ENCODE measurements at places on chromosomes 1 and 21.

DNA sequence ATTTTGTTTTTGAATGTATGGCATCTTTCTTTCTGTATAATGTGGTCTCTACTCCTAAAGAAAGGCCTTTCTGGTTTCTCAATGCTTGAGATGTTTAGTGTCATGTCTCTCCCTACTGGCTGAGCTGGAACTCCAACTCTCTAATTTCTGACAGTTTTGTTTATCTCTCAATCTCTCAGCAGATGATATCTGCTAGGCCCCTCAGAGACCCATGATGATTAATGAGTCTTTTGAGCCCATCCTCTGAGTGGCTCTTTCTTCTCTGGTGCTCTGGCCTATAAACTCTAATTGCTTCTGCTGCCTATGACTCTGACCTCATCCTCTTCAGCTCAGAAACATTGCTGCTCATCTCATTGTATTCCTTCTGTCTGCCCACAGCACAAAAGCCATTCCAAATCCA lies 46.6 kb downstream of the CRB1 start:
- DNase-seq = peak; percentile 44

- DNase-seq = no peak
Observed at GRCh38 chr1:3268281-3268680, 186.2 kb upstream of the ARHGEF16 start.

DNA sequence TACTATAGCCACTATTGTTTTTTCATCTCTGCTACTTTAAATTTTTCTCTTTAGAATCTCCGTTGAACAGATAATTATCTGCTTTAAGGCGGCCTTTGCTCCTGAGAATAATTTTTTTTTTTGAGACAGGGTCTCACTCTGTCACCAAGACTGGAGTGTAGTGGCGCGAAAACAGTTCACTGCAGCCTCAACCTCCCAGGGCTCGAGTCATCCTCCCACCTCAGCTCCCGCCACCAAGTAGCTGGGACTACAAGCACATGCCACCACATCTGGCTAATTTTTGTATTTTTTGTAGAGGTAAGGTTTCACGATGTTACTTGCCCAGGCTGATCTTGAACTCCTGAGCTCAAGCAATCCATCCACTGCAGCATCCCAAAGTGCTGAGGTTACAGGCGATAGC lies 28.6 kb downstream of the TRIT1 start:
- no peak for DNase-seq

- DNase-seq = no peak
Observed at GRCh38 chr1:95181096-95181495, 52.9 kb upstream of the RWDD3 start.

GRCh38 chr1:20100632-20101355 lies 18.5 kb downstream of the PLA2G2D start:
- DNase-seq = peak; percentile 66

DNA sequence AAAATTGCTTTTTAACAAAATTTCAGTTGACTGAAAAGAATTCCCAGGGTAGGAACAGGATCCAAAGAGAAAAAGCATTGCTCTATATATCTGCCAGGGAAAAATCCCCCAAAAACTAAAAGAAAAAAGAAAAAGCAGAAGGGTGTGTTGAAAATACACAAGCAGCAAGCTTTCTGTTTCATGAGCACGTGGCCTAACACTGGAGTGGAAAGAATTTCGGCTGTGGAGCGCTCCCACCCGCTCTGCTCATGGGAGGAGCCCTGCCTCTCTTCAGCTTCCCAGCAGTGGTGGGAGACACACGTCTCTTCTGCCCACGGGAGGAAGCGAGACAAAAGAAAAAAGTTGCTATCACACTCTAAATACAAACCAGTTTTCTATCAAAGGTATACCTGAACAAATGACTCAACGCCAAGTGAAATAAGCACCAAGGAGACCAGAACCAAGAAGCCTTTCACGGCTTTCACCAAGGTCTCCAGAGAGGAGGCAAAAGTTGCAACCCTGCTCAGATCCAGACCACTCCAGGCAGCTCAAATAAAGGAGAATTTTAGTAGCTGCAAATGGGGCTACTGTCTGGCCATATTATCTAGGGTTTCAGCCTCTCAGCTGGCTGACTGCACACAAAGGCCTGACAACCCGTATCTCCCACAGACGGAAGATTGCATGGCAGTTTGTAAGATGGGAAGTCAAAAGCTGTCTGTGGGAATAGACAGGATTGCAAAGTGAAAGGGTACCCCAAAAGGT lies 29.5 kb upstream of the ZNF496 start:
- no peak for DNase-seq

GRCh38 chr1:119711804-119712341 lies at the start of gene PHGDH:
PHGDH (plus strand) TSS chr1:119711934; CDS start chr1:119712023, 89 bp downstream.
- DNase-seq = peak; percentile 83

- DNase-seq = no peak
Observed at GRCh38 chr1:107415241-107415640, 274.4 kb downstream of the NTNG1 start.

DNA sequence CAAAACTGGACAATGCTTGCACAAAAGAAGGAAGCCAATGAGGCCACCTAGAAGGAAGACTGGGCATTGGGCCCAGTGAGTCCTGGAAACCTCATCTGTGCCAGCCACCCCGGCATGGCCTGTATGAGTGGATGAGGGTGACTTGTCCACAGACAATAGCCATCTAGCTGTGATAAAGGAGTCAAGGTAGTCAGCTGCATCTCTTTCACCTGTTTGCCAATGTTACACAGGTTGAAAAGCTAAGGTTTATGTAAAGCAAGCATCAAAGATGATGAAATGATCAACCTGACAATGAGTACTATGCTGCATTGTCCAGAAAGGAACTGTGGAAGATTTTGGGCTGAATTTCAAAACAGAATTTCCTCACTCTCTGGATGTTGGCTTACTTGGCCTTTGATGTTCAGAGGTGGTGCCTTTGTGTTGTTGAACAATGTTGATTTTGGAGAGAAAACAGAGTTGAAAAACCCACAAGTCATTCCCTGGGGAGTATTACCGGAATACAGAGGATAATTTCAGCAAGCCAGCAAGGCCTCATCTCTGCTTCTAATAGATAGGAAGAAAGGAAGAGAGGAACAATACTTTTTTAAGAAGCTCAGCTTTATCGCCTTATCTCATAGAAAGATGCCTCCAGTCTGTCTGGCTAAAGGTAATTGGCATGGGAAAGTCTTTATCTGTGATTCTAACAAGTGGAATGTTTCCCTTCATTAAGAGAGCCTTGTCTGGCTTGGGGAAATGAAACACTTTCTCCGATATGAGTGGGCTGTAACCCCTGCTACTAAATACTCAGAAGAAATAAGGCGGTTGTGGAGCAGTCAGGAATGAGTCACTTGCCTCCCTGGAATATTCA lies 11.4 kb upstream of the SELE start:
- no peak for DNase-seq

Measured in M059J (cell line).